ENCODE measurements at places on chromosomes 16 and 17.
A peak's percentile ranks its signal among the peaks of the same experiment; 100 is the strongest.

GRCh38 chr16:29318037-29318436 lies 88.5 kb downstream of the NPIPB11 start:
- no peak for DNase-seq

DNA sequence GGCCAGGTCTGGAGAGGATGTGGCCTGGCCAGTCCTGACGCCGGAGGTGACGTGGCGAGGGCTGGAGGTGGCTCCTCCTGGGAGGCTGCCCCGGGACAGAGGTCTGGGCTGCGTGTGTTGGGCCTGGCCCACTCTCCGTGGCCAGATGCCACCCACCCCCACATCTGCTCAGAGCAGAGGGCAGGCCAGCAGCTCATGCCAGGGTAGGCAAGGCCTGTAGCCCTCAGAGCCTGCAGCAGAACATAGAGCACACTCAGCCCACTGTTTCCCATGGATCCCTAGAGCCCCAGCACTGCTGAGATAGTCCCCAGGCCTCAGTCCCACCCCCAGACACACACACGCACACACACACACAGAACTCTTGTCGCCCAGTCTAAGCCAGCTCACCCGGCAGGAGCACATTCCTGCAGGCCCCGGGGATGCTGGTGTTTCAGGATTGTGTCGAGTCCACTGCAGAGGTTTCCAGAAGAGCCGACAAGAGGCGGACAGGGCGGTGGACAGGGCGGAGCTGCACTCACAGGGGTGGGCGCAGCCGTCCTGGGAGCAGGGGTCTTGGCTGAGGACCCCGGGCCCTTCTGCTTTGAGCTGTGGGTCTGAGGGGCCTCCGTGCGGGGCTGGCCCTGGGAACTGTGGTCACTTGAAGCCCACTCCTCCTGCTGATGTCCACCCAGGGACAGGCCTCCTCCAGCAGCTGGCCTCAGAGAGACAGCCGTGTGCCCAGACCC lies 33.4 kb downstream of the SOX8 start:
- no peak for DNase-seq

DNA sequence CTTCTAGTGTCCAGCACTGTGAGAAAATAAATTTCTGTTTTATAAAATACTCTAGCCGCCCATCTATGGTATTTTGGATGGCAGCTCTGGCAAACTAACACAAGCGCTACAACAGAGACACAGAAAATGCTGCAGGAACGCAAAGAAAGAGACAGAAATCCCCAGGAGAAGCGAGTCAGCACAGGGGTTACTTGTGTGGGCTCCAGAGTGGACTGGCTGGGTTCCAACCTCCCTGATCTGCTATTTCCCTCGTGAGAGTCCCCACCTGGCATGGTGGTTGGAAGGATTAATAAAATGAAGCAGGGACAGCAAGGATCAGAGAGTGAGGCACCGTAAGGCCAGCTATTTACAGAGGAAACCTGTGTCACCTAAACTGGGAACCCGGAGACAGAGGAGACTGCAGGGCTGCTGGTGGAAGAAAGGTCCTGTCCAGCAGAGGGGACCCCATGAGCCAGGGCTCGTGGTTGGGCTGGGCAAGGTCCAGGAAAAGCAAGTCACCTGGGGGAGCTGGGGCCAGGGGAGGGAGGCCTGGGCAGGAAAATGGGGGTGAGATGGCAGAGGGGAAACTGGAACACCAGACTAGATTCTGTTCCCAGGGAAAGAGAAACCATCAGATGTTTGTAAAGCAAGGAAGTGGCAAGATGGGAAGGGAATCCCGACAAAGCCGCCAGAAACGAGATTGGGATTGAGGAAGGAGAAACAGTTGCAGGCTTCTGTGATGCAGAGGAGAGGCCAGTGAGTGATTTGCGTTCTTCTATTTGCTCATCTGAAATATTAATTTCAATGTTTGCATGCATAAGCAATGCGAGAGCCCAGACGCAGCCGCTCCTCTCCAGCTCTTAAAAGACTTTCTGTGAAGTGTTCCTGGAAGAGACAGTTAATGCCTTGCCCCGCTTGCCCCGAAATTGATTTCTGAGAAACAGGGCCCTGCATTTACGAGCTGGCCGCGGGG lies 63.0 kb upstream of the TEKT3 start:
- no peak for DNase-seq

DNA sequence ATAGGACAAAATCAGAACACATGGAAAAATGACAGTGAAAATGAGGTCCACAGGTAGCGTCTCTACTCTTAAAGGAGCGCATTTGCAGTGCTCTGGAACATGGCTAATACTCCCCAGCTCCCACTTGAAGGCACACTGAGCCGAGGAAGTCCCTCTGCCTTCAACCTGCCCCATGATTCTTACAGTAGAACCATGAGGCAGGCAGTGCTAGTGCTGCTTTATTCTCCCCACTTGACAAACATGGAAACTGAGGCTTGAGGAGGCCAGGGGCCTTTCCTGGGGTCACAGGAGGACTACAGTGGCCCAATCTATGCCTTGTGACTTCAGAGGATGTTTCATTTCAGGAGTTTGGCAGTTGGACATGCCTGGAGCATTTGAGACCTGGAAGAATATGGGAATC lies 244.1 kb upstream of the MAF start:
- DNase-seq = no peak

- no peak for DNase-seq
Observed at GRCh38 chr16:67158637-67159600, 790 bp downstream of the TRADD start.

GRCh38 chr17:72535346-72535745 lies 414.5 kb downstream of the SOX9 start:
- no peak for DNase-seq

DNA sequence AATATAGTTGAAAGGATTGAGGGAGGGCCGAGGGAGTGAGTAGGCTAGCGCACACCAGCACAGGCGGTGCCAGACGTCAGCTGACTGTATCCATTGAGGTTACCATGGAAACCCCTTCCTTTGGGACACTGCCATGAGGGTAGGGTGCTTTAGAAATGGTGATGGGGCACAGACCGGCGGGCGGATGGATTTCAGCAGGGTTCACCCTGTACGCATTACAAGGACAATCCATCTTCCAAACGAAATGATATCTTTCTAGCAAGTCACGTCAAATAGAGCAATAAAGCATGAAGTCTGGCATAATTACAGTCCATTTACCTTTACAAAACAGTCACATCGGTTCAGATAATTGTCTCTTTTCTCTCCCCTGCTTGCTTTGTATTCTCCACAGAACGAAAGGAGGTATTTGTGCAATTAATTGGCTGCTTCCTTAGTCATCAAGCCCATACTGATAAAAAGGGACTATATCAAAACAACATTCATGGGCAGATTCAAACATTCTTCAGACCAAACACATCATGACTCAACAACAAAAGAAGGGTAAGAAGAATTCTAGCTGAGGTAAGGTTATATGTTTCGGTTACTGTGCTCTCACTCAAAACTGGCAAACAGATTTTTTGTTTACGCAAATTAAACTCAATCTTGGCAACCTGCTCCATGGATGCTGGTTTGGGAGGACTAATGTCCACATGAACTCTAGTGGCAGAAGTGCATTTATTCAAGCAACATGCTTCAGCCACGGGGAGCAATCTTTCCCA lies 140.6 kb downstream of the CDK5R1 start:
- DNase-seq = no peak

DNA sequence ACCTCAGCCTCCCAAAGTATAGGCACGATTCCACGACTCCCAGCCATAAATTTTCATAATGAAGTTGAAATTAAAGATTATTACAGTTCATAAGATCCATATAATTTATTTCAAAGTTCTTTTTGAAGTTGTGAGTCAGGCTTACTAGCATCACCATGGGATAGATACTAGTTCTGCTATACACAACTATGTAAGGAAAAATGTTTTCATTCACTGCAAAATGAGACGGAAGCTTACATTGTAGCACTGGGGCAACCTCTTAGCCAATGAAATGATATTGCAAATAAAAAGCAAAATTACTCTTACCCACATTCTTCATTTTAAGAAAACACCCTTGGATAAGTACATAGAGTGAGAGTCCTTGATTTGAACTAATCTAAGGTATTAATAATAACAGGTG lies 18.8 kb upstream of the MARCHF10 start:
- DNase-seq = no peak

GRCh38 chr17:80807014-80807413 lies 184.6 kb upstream of the CHMP6 start:
- DNase-seq = no peak

DNA sequence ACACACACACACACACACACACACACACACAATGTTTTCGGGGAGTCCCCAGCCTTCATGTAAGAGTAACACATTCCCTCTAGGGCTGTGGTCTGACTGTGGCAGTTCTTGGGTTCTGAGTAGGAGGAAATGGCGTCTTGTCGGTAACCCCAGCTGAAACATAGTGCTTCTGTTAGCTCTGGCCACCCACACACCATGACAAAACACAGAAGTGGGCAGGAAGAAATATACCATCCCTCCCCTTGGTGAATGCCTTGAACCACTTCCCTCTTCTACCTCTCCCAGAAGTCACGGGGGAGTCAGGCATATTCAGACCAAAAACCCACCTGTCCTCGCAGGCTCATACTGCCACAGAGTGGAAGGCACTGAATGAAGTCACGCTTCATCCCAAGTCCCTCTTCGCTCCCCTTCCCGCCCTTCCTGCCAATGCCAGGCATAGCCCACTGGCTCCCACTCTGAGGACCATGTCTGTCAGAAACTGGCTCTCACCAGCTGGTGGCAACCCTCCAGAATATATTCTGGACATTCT lies 11.5 kb downstream of the SLC35B1 start:
- DNase-seq = peak; percentile 52

GRCh38 chr16:74563828-74564263 lies 43.1 kb downstream of the GLG1 start:
- no peak for DNase-seq

DNA sequence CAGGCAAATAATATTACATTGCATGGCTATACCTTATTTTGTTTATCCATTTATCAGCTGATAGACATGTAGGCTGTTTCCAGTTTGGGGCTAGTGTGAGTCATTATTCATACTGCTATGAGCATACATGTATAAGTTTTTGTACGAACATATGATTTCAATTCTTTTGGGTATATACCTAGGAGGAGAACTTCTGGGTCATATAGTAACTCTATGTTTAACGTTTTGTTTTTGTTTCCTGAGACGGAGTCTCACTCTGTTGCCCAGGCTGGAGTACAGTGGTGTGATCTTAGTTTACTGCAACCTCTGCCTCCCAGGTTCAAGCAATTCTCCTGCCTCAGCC lies 2.4 kb upstream of the ITGAL start:
- DNase-seq = no peak

DNA sequence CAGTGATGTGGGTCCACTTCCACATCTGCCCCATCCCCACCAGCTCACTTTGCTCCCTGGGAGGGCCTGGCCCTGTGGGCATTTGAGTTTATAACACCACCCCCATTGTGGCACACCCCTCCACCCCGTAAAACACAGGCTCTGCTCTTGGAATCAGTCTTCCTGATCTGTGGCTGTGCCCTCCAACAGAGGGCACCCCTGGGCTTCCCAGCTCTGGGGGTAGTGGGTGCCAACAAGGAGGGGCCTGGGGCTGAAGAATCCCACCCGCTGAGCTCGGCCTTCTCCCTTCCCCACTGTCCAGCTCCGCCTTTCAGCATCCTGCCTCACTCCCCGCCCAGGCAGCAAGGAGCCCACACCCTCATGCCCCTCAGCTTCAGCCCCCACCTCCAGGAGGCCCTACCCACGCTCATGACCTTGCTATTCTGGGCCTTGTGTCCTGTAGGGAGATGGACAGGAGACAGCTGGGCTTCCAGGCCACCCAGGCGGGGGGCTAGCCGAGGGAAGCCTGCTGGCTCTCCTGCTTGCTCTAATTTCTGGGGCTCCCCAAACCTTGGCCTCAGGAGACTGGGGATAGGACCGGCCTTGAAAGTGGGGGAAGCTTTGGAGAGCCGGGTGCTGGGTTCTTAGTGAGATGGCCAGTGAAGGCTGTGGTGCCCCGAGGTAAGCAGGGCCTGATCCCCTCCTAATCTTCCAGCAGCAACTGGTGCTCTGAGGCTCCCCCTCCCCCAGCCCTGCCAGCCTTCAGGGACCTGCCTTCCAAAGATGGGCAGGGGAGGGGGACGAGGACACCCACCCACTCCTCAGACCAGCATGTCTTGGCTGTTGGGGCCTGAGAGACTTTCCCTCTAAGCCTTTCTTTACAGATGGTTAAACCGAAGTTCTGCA lies 2.9 kb upstream of the ATP2A1 start:
- no peak for DNase-seq

GRCh38 chr17:46869975-46870803 lies 18.8 kb downstream of the WNT9B start:
- DNase-seq = no peak

GRCh38 chr16:3113765-3114479 lies 1.5 kb downstream of the ZNF205 start:
- DNase-seq = no peak

GRCh38 chr17:33968350-33969044 lies 286.6 kb upstream of the CCL2 start:
- peak; percentile 3 for DNase-seq

DNA sequence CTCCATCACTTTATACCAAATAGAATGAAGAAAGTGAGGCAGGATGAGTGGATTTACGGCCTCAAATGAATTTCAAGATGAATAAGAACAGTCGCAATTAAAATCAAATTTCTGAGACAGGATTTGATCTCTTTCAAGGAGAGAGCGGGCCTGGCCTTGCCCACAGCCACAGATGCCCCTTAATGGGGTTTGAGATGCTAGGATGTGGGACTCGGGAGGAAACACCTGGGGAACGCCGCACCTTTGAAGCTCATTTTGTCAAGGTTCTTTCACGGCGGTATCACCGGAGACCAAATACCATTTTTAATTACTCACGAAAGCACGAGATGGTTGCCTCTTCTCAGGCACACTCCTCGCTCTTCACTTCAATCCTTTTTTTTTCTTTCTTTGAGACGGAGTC lies 178.1 kb upstream of the SDK2 start:
- no peak for DNase-seq

DNA sequence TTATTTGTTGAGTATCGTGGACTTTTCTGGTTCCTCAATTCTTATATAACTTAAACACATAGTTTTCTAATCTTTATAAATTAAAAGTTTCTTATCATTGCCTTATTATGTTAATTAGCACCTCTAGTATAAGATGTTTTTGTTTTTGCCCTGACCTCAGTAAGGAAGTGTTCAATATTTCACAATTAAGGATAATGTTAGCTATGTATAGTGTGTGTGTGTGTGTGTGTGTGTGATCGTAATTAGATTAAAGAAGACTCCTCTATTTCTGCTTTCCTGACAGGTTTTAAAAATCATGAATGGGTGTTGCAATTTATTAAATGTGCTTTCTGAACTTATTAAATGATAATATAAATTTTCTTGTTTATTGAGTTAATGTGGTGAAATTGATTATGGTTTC lies 12.0 kb downstream of the IL21R start:
- DNase-seq = no peak

All from stimulated activated CD4-positive, alpha-beta T cell treated with anti-CD3 and anti-CD28 coated beads, TNF-alpha, amount 100 ng/mL, for 48 hours (primary cell).